Daoy (cell line): ENCODE measurements at places on chromosomes 6 and 20.
A peak's percentile ranks its signal among the peaks of the same experiment; 100 is the strongest.

- DNase-seq: peak; percentile 92
Observed at GRCh38 chr20:43955062-43955749, 40.6 kb downstream of the TOX2 start.

DNA sequence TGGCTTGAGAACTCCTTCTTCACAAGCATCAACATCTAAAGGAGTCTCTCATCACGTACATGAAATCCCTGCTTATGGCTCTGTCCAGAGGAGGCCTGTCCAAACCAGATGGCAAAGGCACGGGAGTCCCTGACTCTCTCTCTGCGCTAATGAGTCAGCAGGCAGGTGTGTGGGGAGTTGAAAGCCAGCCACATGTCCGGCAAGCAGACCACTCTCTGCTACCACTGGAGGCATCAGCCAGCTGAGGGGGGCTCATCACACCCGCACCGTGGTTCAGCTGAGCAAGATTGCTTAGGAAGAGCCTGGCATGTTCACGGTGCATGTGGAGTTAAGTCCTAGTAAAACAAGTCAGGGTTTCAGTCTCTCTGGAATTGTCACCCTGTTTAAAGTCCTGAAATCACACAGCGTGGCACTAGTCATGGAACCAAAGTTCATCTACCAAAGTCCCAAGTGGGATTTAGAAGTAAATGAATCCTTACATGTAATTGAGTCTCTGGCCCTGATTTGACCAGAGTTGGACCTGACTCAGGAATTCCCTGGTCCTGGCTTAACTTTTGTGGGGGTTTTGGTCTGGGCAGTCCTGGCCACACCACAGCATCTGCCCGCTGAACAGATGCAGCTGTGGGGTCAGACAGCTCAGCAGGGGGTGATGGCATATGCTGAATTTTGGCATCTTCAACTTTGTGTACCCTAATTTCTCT lies 155.2 kb upstream of the RIN2 start:
- no peak for DNase-seq

DNA sequence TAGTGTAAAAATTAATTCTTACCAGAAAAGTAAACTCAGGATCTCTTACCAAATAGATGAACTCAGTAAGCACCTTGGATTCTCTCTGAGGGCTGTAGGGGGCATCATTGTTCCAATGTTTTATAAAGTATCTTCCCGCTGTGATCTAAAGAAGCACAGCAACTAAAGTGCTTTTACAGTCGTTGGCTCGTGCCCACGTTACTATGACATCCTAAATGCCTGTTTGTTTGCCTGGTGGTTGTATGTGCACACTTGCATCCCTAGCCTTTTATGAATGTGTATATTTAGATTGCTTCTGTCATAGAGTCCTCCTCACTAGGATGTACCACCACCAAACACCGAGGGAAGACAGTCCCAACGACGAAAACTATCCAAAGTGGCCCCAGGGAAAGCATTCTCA lies 34.5 kb downstream of the SLX4IP start:
- peak; percentile 63 for DNase-seq

DNA sequence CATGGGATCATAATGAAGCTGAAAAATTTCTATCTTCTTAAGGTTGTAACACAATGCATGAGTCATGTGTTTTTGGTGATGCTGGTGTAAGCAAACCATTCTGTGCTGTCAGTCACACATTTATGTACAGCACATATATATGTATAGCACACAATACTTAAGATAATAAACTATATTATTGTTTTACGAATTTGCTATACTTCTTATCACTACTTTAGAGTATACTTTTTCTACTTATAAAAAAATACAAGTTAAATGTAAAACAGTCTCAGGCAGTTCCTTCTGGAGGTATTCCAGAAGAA lies 920.1 kb upstream of the FLRT3 start:
- DNase-seq: no peak

GRCh38 chr6:32867022-32867477 lies 13.1 kb downstream of the PSMB9 start:
- no peak for DNase-seq

GRCh38 chr20:24784607-24785006 lies 164.5 kb upstream of the CST7 start:
- no peak for DNase-seq
